ENCODE measurements at places on chromosomes 1 and 21.

- no peak overlapping the region for H3K27ac ChIP-seq
- no peak overlapping the region for H3K4me3 ChIP-seq
- H3K36me3 ChIP-seq = no peaks in the 10 kb centered on the region
- peaks cover 23% of the 10 kb centered on the region for H3K4me1 ChIP-seq
- no peaks in the 10 kb centered on the region for H3K27me3 ChIP-seq
Measured at GRCh38 chr1:174809755-174810280, 189.9 kb upstream of the CACYBP start.

GRCh38 chr1:118988186-118989005, at the start of gene TBX15:
TSS of gene TBX15 (minus strand) at chr1:118988343. CDS start at chr1:118987795, 548 bp downstream.
- H3K27ac ChIP-seq = no peak within 1 kb of the TSS
- no peak for DNase-seq
- H3K27me3 ChIP-seq = peaks cover 100% of the 10 kb centered on the region
- no peaks in the 10 kb centered on the region for H3K36me3 ChIP-seq
- H3K4me3 ChIP-seq = peak within 1 kb of the TSS; percentile 87

DNA sequence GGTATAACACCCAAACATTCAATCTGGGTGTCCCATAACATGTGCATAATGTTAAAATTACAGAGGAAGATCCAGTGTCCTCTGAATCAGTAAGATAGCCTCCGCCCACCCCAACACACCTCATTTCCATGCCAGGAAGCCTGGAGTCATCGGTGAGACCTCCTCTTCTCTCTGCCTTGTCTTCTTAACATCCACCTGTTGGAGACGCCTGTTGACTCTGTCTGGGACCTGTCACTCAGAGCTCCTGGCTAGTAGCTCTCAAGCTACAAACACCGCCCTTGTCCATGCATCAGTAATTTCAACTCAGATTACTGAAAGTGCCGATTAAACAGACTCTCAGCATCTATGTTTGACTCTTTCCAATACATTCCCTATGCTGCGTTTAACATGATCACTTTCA, 27.4 kb downstream of the KCNJ15 start:
- no peak overlapping the region for H3K27ac ChIP-seq
- no peaks in the 10 kb centered on the region for H3K27me3 ChIP-seq
- no peak for DNase-seq
- H3K4me1 ChIP-seq = no peaks in the 10 kb centered on the region

DNA sequence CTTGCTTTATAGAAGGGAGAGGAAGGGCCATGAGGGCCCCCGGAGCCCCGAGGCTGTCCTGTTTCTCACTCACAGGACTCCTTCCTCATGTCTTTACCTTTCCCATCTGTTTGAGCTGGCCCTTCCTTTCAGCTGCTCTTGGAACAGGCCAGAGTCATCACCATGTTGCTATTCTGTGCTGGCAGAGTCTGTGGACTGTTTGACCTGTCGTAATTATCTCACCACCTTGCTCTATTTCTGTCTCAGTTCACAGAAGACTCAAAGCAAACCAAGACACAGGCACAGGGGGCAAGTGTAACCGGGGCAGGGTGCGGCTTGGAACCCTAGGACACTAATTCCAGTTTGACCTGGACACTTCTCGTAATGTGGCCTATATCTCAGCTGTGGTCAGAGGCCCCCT, 104.3 kb upstream of the CD34 start:
- no peaks in the 10 kb centered on the region for H3K36me3 ChIP-seq
- DNase-seq = no peak
- H3K4me1 ChIP-seq = no peaks in the 10 kb centered on the region
- H3K27ac ChIP-seq = no peak overlapping the region
